ENCODE measurements at places on chromosomes 1 and 21. TPM values are rescaled to one million over a fixed set of nuclear protein-coding genes. Genes with fewer than 3 reads are reported as not detected.

SLC1A7 gene
- not detected for total RNA-seq

CR1L gene
- total RNA-seq: not detected

KRTAP19-3 gene
- total RNA-seq: not detected

NR1I3 gene
- total RNA-seq: not detected

RPTN gene
- not detected for total RNA-seq

VHLL gene
- total RNA-seq: not detected

DNA sequence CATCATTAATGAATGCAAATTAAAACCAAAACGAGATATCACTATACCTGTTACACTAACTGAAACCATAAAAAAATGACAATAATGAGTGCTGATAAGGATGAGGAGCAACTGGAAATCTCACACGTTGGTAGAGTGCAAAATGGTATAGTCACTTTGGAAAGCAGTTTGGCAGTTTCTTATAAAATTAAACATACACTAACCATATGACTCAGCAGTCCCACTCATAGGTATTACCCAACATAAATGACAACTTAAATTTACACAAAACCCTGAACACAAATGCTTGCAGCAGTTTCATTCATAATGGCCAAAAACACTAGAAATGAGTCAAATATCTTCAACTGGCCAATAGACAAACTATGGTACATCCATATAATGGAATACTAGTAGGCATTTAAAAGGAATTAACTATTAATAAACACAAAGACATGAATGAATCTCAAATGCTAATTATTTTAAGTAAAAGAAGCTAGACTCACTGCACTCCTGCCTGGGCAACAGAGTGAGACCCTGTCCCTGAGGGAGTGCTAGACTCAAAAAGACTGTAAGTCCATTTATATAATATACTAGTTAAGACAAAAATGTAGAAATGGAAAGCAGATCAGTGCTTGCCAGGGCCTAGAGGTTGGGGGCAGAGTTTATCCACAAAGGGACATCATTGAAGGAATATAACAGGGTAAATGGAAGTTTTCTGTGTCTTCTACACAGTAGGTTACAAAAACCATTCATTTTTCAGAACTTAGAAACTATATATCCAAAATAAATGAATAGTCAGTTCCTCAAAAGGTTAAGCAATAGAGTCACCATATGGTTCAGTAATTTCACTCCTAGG lies 77.4 kb downstream of the EIF4G3 start:
- H3K27ac ChIP-seq: peak overlapping the region; percentile 74
- DNase-seq: peak; percentile 58
- H3K4me1 ChIP-seq: peaks cover 15% of the 10 kb centered on the region
- no peak overlapping the region for H3K4me3 ChIP-seq
- peaks cover 59% of the 10 kb centered on the region for H3K36me3 ChIP-seq

DNA sequence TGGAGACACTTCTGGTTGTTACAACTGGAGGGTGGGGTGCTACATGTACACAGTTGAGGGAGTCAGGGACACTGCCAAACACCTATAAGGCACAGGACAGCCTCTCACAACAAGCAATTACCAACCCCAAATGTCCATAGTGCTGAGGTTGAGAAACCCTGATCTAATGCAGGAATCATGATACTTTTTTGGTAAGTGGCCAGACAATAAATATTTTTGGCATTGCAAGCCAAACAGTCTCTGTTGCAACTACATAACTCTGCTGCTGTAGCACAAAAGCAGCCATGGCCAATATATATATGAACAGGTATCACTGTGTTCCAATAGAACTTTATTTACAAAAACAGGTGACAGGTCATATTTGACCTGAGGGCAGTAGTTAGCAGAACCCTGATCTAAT lies 177.5 kb downstream of the ASTN1 start:
- H3K27ac ChIP-seq: no peak overlapping the region
- no peak overlapping the region for H3K4me3 ChIP-seq
- H3K27me3 ChIP-seq: no peaks in the 10 kb centered on the region
- no peak for DNase-seq
- no peaks in the 10 kb centered on the region for H3K36me3 ChIP-seq

GRCh38 chr1:11027316-11027715 lies 14.9 kb downstream of the TARDBP start:
- no peak for DNase-seq
- no peak overlapping the region for H3K4me3 ChIP-seq
- no peaks in the 10 kb centered on the region for H3K27me3 ChIP-seq
- peaks cover 49% of the 10 kb centered on the region for H3K36me3 ChIP-seq
- no peak overlapping the region for H3K27ac ChIP-seq
- H3K4me1 ChIP-seq: peaks cover 22% of the 10 kb centered on the region

DNA sequence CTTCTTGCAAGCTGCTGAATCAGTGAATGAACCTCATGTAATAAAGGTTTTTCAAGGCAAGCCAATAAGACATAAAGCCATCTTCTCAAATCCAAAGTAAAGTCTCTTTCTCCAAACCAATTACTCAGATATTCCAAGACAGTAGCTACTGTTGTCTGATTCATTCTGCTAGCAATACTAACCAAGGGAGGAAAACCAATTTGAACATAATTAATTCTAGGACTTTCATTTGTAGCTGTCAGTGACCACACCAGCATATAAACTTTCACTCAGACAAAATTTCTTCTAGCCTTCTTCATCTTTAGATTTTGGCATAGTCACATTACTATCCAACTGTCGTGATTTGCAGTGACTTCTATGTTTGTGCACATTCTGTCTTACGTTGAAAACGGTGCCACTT lies 10.5 kb upstream of the INTS3 start:
- H3K4me3 ChIP-seq: no peak overlapping the region
- no peak for DNase-seq
- H3K4me1 ChIP-seq: no peaks in the 10 kb centered on the region
- H3K27ac ChIP-seq: no peak overlapping the region
- no peaks in the 10 kb centered on the region for H3K36me3 ChIP-seq
- peaks cover 6% of the 10 kb centered on the region for H3K27me3 ChIP-seq

GRCh38 chr1:40860706-40861223 lies 1.4 kb downstream of the CITED4 start:
- peak overlapping the region; percentile 76 for H3K4me3 ChIP-seq
- no peaks in the 10 kb centered on the region for H3K36me3 ChIP-seq
- H3K27me3 ChIP-seq: peaks cover 3% of the 10 kb centered on the region

DNA sequence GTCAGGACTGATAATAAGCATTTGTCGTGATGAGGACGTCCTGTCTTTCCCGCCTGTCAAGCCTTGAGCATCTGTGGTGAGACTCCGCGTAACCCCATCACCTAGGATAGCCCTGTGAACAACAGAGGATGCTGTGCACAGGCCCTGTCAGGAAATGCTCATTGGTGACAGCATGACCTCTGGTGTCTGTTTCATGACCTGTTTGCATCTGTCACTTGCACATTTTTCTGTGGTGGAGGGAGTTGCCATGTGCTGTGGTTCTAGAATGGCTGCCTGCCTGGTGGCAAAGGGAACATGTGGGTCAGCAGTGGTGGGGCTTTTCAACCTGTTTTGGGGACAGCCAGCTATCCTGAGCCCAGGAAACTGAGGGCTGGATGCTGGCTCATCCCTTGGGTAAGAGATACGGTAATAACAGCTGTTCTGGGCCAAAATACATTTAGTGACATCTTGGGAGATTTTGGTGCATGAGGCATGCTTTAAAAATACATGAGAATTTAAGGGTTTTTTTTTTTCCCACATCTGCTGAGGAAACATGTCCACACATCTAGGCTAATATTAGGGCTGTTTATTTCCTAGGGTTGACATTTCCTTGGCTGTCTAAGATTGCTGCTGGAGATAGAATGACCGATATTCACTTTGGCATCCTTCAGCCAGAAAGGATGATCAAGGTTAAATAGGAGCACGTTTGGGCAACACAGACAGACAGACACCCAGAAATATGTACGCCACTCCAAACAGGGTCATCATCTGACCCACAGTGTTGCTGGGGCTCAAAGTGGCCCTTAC lies 52.9 kb downstream of the KCNC4 start:
- peaks cover 27% of the 10 kb centered on the region for H3K27me3 ChIP-seq
- no peaks in the 10 kb centered on the region for H3K36me3 ChIP-seq
- no peak overlapping the region for H3K27ac ChIP-seq
- DNase-seq: no peak
- peaks cover 23% of the 10 kb centered on the region for H3K4me1 ChIP-seq

- H3K27me3 ChIP-seq: no peaks in the 10 kb centered on the region
- H3K27ac ChIP-seq: peak overlapping the region; percentile 22
- H3K36me3 ChIP-seq: peaks cover 5% of the 10 kb centered on the region
- H3K4me1 ChIP-seq: peaks cover 56% of the 10 kb centered on the region
- peak overlapping the region; percentile 3 for H3K4me3 ChIP-seq
Measured at GRCh38 chr1:93328809-93329760, 16.6 kb upstream of the DR1 start.

DNA sequence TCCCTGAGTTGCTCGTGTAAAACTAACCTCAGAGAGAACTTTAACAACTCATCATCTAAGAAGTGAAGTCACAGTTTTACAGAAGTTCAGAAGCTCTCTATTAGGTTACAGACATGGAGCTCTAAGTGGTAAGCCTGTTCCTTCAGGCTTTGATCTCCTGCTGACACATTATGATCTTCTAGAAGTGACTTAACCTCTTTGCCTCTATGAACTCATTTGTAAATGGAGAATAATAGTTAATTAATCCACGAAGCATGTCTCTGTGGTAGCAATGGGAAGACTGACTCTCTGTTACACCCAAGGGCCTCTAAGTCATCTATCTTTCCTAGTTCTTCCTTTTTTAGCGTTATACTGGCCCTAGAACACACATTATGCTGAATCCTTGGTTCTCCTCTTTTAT lies 157.9 kb upstream of the NRIP1 start:
- H3K4me3 ChIP-seq: no peak overlapping the region
- DNase-seq: no peak
- peaks cover 23% of the 10 kb centered on the region for H3K4me1 ChIP-seq

GRCh38 chr1:192260076-192260475 lies 56.7 kb upstream of the RGS21 start:
- DNase-seq: no peak
- no peaks in the 10 kb centered on the region for H3K27me3 ChIP-seq
- H3K27ac ChIP-seq: no peak overlapping the region
- H3K36me3 ChIP-seq: no peaks in the 10 kb centered on the region
- no peaks in the 10 kb centered on the region for H3K4me1 ChIP-seq
- no peak overlapping the region for H3K4me3 ChIP-seq

DNA sequence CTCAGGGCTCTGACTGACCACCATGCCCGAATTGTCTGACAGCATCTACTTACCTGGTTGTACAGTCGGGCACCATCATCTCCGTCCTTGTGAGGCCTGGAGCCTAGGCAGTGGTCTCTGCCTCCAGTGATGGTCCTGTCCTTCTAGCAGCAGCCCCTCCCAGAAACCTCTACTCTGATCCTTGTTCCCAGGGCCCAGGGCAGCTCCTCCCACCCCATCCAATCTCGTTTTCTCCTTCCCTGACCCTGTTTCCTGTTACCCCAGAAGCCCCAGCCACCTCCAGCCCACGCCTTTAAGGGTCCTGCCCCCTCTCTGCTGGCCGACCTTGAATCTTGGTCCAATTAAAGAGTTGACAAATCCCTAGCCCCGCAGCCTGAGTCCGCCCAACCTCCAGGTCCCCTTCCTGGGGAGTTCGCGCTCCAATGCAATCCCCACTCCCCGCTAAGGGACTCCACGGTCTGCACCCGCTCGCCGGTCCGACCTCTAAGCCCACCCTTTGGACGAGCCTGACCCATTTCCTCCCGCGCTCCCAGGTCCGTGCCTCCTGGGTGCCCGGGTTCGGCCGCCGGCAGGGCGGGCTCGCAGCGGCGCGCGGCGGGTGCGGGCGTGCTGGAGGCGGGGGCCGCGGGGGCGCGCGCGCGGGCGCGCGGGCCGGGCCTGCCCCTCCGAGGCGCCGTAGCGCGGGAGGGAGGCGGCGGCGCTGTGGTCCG lies at the start of gene B4GALT2:
B4GALT2 (plus strand) TSS at position 660 of the 710 bp plus-strand sequence. CDS start 1,951 bp downstream, outside the sequence.
- H3K27me3 ChIP-seq: peaks cover 6% of the 10 kb centered on the region
- H3K27ac ChIP-seq: peak within 1 kb of the TSS; percentile 87
- peaks cover 46% of the 10 kb centered on the region for H3K36me3 ChIP-seq

DNA sequence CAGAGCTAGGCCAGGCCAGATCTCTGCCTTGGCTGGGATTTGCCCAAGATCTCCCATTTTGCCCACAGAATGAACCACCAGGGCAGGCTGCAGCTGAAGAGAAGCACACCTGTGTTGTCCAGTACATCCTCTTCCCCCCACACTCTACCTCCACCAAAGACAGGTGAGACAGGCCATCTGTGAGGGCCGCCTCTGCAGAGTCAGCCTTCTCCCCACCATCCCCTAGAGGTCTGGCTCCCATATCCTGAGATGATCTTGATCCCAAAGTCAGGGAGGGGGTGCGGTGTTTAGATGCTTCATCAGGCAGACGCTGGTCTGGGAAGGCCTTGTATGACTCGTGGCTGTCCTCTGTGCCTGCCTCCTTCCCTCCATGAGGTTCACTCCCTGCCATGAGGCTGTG lies 28.7 kb downstream of the HYI start:
- no peak overlapping the region for H3K4me3 ChIP-seq
- H3K4me1 ChIP-seq: peaks cover 5% of the 10 kb centered on the region
- H3K36me3 ChIP-seq: peaks cover 25% of the 10 kb centered on the region

DNA sequence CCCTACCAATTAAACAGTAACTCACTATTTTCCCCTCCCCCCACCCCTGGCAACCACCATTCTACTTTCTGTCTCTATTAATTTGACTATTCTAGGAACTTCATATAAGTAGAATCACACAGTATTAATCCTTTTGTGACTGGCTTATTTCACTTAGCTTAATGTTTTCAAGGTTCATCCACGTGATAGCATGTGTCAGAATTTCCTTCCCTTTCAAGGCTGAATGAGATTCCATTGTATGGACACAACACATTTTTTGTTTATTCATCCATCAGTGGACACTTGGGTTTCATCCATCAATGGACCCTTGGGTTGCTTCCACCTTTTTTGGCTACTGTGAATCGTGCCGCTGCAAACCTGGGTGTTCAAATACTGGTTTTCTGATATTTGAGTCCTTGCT lies 41.7 kb downstream of the EIF2D start:
- no peak for DNase-seq
- H3K36me3 ChIP-seq: no peaks in the 10 kb centered on the region
- no peak overlapping the region for H3K4me3 ChIP-seq
- no peak overlapping the region for H3K27ac ChIP-seq
- peaks cover 27% of the 10 kb centered on the region for H3K27me3 ChIP-seq

DNA sequence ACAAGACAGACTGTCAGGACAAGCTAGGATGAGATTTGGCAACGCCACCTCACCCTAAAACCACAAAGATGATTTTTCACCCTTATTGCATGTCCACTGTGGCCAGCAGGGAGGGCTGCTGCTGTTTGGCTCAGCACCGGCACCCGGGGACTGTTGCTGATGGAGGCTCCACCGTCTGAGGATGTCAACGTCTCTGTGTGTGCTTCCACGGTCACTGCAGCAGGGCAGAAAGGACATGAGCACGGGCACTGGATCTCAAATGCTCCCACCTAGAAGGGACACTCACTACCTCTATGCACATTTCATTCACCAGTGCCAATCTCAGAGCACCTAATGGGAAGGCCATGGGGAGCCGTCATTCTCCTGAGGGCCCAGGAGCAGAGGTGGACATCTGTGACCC lies 599.6 kb downstream of the PTPRU start:
- peaks cover 4% of the 10 kb centered on the region for H3K27me3 ChIP-seq
- H3K4me3 ChIP-seq: no peak overlapping the region
- no peak overlapping the region for H3K27ac ChIP-seq
- DNase-seq: no peak
